Stimulated activated CD4-positive, alpha-beta T cell treated with anti-CD3 and anti-CD28 coated beads, Interleukin-4, amount 100 ng/mL, for 1 hour (primary cell): ENCODE measurements at places on chromosomes 3 and 15.
A peak's percentile ranks its signal among the peaks of the same experiment; 100 is the strongest.

DNA sequence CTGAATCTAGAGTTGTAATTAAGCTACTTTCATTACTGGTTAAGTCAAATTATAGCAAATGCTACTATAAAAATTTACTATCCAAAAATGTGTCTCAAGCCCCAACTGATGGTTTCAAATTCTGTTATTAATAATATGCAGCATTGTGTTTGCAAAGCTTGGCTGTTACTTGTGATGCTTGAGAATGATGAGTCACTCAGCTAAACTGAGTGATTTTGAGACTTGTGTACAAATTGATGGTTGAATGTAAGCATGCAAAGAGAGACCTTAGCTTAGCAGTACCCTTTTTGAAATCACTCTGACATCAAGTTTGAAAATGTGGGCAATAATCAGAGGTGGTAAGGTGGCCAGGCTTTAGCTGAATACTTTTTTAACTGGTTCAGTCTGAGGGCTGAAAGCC lies 27.6 kb downstream of the OPA1 start:
- no peak for DNase-seq

GRCh38 chr3:155079746-155080487 lies at the start of gene MME:
Gene MME (plus strand): TSS chr3:155080319. CDS start chr3:155084168, 3,849 bp downstream.
- DNase-seq, result no peak

- no peak for DNase-seq
Measured at GRCh38 chr15:68653031-68653635, 74.3 kb downstream of the CORO2B start.

- no peak for DNase-seq
Measured at GRCh38 chr3:161552984-161553560, 56.5 kb downstream of the OTOL1 start.

GRCh38 chr3:114057011-114057347 lies 442 bp downstream of the QTRT2 start:
- no peak for DNase-seq

GRCh38 chr15:42704492-42704926 lies 32.4 kb downstream of the CDAN1 start:
- peak; percentile 45 for DNase-seq

DNA sequence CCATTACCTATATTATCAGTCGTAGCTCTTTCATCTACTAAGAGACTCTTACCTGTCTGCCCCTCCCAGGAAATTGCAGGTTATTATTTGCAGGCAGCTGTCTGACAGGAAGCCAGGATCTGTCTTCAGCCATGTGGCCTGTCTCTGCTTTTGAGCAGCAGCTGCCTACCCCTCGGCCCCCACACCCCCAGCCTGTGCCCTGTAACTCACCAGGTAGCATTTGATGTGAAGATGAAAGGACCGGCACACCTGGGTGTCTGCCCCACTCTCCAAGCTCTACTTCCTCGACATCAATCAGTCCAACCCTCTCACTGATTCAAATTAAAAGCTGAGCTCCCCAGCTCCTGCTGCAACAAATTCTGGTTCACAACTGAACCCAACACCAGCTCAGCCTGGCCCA lies 197.2 kb upstream of the CTNNB1 start:
- DNase-seq, result no peak

DNA sequence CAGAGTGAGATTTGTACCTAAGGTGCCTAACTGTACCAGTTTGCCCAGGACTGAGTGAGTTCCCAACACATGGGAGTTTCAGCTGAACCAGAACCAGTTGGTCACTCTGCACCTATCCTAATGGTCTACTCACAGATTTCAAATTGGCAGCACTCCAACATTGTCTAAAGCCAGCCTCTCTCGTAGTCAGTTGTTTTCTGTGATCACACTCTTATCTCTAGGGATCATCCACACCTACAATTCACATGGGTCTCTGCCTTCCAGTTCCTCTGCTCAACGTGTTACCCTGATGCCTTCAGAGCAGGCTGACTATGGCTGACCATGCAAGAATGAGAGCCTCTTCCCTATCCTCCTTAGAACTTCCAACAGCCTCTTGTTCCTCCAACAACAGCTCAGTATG lies 624.8 kb downstream of the NTRK3 start:
- DNase-seq, result no peak
